ENCODE measurements at places on chromosomes 12 and 14.

GRCh38 chr14:85911044-85911443, 381.1 kb downstream of the FLRT2 start:
- no peak for DNase-seq

DNA sequence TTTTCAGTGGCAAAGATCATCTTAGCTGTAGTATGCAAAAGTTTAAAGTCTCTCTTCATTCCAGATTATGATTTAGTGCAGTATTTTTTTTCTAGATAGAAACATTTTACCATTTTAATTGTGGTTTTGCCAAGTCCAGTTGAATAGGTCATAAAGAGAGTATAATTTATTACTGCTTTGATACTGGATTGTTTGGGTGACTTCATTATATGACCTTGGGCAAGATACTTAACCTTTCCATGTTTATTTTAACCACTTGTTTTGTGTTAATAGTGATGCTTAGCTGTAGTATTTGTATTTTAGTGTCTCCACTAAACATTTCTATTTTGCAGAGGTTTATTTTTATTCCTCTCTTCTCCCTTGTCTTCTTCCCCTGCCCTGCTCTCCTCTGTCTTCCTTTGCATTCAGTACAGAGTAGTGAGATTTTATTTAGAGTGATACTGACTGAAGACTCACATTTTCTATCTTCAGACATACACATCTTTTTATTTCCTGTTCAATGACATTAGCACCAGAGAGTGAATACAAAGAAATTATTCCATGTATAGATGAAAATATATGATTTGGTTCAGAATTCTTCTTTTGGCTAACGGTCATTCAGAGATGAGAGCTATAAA, 215.2 kb downstream of the ERC1 start:
- no peak for DNase-seq

- DNase-seq: no peak
These were observed 252.3 kb downstream of the KTN1 start for GRCh38 chr14:55832122-55832911.

DNA sequence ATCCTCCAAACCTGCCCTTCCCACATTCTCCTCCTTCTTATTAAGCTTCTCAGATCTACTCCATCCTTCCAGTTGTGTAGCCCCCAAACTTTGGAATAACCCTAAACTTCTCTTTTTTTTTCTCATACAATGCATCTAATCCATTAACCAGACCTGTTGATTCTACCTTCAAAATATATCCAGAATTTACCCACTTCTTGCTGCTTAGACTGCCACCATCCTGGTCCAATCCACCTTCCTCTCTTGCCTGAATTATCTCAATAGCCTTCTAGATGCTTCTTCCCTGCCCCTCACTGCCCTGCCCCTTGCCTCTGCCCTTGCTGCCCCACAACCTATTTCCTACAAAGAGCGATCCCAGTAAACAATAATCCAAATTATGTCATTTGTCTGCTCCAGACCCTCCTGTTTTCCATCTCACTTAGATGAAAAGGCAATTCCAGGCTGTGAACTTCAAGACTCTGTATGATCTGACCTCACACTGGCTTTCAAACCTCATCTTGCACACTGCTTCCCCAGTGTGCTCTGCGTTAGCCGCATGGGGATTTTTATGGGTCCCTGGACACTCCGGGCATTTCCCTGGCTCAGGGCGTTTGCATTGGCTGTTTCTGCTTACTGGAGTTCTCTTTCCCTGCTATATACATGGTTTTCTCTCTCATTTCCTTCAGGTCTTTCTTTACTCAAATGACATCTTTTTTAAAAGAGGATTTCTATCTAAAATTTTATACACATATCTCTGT, 42.6 kb upstream of the HIF1A start:
- no peak for DNase-seq

All from stimulated activated CD8-positive, alpha-beta memory T cell treated with anti-CD3 and anti-CD28 coated beads, Interleukin-15, amount 100 ng/mL, for 4 hours (primary cell).